ENCODE measurements at places on chromosomes 7 and 10.

- no peak for DNase-seq
Observed at GRCh38 chr7:152553671-152554317, 118.0 kb upstream of the KMT2C start.

DNA sequence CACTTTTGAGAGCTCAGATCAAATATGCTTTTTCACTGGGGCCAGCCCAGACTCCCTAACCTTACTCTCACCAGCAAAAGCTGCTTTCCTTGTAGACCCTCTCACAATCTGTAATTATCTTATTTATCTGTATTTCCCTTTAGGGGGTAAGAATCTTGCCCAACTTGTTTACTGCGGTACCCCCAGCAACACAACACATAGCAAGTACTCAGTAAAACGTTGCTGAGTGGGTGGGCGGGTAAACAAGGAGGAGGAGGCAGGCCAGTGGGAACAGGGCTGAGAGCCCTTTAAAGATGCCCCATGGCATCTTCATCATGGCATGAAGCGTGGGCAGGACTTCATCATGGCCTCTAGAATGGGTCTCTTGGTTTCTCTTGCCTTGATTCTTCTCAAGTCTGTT is 64.2 kb downstream of the SORBS1 start:
- DNase-seq, result no peak

- no peak for DNase-seq
Observed at GRCh38 chr10:3054851-3055199, 12.5 kb upstream of the PFKP start.

DNA sequence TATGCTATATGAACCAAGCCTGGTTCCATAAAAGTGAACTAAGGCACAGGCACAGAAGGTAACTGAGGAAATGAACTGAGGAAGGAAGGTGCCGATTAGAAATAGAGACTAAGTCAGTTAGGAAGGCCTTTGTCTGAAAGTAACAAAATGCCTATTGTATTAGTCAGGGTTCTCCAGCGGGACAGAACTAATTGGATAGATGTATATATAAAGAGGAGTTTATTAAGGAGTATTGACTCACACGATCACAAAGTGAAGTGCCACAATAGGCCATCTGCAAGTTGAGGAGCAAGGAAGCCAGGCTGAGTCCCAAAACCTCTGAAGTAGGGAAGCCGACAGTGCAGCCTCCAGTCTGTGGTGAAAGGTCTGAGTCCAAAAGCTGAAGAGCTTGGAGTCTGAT is 13.9 kb upstream of the PLXNA4 start:
- DNase-seq, result no peak

GRCh38 chr7:111324228-111324627 is 233.3 kb downstream of the LRRN3 start:
- DNase-seq, result no peak

GRCh38 chr10:69437321-69438259 is 13.7 kb upstream of the TSPAN15 start:
- no peak for DNase-seq

DNA sequence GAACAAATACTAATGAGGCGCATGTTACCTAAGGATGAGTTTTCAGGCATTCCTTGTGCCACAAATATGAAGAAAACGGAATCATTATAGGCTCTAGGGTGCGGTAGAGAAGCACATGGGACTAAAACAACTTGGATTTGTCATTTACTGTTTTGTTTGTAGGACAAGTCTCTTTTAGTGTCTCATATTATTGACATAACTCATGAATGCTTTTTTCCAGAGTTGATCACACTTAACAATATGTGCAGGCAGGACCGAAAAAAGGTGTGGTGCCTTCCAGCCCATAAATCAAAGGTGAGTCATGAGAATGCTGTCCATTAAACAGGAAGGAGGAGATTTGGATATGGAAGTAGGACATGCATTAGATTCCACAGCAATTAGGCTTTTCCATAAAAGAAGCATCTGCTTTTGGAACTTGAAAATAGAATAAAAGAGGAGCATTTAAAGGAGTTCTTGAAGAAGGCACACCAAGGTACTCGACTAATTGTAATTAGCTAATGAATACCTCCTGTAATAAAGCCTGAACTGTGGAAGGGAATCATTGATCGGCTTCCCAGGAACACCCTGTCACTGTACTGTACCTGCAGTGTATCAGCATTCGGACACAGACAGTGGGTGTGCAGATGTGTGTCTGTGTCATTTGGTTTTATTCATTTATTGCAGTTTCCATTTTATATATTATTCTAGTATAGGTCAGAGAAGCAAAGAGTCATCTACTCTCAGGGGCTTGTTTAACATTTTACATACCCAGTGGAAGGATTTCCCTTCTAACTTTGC is 119.7 kb upstream of the KLF14 start:
- no peak for DNase-seq

GRCh38 chr7:6435486-6436384 is 12.0 kb downstream of the DAGLB start:
- no peak for DNase-seq

GRCh38 chr10:10482613-10483012 is 535.1 kb upstream of the CELF2 start:
- no peak for DNase-seq

DNA sequence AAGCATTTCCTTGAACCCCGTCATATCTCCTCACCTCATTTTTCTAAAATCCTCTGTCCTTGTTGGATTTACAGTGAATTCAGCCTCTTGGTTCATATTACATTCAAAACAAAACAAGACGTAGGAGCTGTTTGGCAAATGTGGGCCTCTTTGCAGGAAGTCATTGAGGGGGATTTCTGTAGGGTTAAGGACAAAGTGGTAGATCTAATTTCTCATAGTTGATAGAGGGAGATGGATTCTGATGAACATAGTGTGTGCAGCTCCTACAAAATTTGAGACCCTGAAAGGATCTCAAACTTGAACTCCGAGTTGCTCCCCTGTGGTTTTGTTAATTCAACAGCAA is 682 bp downstream of the TBXAS1 start:
- DNase-seq, result no peak

- DNase-seq, result no peak
Observed at GRCh38 chr10:47379901-47380300, 4.2 kb downstream of the ZNF488 start.

DNA sequence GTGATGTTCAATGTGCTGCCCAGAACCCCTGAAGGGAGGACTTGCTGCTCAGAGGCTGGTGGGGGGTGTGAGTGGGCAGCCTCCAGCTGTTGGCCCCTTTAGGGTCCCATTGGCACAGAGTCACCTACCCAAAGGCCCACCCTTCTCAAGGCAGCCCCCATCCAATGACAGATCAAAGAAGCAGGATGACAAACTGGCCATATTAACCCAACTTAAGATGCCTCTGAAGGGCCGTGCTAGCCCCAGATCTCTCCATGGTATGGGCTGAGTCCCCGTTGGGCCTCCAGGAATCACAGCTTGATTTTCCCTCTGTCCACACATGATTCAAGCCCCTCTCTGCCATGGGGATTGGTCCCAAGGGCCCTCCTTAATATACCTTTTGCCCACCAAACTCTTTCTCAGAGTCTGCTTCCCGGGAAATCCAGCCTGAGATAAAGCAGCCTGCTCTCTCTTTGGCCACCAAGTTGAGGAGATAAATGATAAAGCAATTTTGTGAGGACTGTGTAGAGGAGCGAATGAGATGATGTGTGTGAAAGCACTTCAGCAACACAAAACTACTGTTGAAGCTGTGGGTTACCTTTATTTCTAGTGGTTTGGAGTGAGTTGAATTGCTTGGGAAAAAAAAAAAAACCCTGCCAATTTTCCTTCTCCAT is 38.2 kb upstream of the C10orf71 start:
- DNase-seq, result no peak

DNA sequence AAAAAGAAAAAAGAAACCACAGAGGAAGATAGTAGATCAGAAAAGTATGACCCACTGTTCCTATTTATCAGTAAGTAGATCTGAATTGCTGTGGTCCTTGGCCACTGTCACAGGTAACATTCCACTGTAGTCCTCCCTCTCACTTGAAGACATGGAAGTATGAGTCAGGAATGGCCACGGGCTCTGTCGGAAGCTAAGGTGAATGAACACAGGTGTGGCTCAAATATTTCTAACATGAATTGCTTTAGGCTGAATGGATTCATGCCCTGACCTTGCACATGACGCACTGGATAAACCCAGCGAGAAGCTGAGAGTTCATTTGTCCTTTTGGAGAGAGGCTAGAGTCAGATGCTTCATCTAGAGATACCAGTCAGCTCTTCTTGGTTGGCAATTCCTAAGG is 224.5 kb upstream of the SP8 start:
- no peak for DNase-seq
